Calu3 (cell line): ENCODE measurements at places on chromosomes 6 and 20.
A peak's percentile ranks its signal among the peaks of the same experiment; 100 is the strongest.

DNA sequence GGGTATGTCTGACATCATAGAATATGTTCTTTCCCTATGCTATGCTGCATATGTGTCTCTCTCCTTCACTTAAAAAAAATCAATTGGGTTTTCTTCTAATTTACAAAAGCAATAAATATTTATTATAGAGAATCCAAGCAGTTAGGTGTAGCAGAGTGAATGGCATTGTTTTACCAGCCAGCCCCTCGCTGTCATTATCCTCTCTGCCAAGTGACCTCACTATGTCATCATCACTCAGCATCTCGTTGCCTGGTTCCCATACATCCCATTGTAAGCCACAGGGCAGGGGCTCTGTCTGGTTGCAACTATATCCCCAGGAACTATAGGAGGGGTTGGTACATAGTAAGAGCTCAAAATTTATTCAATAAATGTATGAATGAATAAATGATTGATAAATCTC lies 31.3 kb downstream of the KIAA0319 start:
- DNase-seq = no peak

DNA sequence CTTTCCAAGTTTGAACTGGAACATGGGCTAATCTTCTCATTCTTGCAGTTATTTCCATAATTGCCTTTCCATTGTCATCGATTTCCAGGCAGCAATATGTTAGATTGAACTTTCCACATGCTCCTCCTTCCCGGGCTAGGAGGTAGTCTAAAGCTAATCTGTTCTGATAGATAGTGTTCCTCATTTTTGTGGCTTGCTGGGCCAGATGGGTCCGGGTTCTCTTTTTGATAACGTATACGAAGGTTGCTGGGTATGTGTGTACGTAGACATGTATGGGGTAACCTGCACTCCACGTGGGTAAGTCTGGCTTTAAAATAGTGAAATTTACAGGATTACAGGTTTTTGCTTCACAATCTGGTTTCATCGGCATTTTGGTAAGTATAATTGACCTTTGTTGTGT lies 14.0 kb upstream of the GMPR start:
- no peak for DNase-seq

GRCh38 chr6:130069485-130069884 lies 51.1 kb downstream of the L3MBTL3 start:
- no peak for DNase-seq

DNA sequence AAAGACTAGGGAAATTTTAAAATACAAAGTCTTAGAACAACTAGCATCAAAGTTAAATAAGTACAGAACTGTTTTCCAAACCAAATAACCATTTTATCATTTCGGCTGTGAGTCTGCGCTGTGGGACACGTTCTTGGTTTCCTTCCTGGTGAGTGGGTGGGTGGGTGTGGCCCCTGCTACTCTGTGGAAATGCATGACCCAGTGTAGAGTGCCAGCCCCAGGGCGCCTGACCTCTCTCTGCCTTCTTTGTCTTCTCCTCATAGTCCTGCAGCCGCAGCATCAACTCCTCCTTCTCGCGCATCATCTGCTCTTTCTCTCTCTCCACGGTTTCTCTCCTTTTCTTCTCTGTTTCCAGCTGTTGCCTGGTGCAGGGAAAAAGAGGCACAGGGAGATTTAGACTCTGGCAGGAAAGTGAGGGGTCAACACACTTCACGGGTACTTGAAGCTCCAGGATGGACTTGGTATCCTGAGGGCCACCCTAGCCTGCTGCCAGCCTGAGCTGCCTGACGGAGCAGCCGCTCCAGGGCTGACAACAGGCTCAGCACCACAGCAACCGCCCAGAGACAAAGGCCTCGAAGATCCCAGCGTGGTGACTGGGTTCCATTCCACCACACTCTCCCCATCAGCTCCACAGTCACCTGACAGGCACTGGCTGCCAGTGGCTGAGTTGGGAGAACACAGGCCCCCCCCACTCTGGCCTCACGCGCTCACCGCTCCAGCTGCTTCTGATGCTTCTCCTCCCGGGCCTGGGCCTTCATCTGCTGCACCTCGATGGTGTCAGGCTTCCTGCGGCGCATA lies 48.4 kb downstream of the EZR start:
- DNase-seq = no peak

DNA sequence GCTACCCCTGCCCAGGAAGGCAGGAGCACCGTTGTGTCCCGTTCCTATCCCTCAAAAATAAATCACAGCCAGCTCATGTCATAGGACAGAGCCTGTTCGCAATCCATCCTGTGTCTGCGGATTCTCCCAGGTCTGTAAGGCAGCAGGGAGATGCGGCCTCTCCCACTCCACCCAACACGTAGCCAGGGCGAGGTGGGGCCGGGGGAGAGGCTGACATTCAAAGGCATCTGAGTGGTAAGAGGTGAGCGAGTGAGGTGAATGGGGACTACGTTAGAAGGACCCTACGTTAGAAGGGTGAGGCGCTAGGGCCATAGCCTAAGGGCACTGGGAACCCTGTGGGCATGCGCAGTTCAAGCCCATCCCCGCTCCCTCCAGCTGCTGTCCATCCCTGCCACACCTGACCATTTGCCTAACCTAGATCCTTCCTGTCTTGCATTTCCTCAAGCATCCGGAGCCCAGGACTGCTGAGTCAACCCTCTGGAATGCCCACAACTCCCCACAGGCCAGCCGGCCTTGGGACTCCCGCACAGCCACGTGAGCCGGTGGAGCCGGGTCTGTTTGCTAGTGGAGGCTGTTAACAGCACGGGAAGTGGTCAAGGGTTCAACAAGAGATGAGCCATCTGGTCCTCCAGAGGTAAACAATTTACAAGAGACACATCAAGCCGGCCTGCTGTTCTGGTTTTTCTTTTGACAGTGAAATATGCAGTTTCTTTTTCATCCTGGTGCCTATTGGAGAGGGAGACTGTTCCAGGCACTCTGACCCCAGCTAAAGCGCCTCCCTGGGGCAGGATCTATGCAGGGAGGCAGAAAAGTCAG lies 45.9 kb downstream of the RIPOR3 start:
- DNase-seq = peak; percentile 98

GRCh38 chr6:175680-176079 lies 116.6 kb upstream of the DUSP22 start:
- DNase-seq = no peak

DNA sequence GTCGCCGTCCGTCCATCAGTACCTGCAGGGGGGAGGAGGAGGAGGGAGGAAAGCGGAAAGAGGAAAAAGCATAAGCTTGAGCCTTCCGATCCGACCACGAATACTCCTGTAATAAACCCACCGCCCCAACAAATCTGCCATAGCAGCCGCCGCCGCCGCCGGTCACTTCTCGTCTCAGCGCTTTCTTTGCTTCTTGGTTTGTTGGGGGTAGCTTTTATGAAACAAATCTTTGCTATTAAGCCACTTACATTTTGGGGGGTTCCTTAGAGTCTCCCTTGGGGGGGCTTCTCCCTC lies 277 bp downstream of the ADGRB3 start:
- no peak for DNase-seq

DNA sequence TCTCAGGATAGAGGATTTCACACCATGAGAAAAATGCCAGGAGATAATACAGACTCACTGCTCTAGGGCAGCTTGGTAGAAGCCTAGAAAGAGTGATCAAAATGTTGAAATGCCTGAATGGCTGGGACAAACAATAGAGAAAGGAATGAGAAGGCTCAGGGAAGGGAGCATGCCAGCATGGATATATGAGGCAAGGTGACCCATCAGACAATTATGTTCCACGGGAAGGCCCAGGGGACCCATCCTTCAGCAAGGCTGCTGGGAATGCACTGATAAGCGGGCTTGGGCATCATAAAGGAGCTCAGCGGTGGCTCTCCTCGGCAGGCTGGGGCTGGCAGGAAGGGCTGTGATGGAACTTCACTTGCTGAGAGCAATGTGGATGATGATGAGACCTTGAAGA lies 12.2 kb downstream of the HEBP2 start:
- no peak for DNase-seq

DNA sequence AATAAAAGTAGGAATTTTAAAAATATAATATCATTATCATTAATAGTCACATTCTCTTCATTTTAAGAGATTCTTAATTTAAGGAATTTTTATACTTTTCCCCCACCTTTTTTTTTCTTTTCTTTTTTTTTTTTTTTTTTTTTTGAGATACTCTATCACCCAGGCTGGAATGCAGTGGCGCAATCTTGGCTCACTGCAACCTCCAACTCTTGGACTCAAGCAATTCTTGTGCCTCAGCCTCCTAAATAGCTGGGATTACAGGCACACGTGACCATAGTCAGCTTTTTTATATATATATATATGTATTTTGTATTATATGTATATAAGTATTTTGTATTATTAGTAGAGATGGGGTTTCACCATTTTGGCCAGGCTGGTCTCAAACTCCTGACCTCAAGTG lies 457.7 kb downstream of the CDKAL1 start:
- DNase-seq = no peak

- peak; percentile 34 for DNase-seq
These were observed 48.0 kb downstream of the MAPK14 start for GRCh38 chr6:36075656-36076055.

- DNase-seq = no peak
These were observed 60.5 kb upstream of the ANKEF1 start for GRCh38 chr20:9974324-9974723.

DNA sequence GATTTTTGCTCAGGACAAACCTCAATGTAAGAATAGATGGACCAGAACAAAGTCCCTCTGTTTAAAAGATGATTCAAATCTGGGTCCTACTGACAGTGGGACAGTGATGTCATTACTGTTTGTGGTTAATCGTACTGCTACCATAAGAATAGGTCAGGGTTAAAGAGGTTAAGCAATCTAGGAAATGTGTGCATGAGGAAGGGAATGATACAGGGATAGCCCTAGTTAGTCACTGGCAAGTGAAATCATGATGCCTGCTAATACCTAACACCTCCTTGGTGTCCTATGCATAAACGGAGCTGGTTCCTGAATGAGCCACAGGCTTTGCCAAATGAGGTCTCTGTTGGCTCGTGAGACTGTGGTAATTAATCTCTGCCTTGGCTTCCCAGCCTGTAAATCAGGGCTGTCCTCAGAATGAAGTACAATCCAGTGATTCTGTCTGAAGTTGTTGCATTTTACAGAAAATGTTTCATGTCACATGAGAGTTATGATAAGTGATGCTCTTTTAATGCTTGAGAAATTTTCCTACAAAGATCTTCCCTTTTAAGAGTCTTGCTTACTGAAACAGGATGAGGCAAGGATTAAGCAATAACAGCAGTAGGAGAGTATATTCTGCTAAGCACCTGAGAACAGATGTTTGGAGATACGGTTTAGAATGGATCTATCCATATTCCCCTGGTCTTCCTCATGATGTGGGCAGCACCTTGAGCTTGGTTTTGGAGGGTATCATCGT lies 3.8 kb downstream of the MEP1A start:
- no peak for DNase-seq

- peak; percentile 77 for DNase-seq
These were observed 28.1 kb downstream of the PDYN start for GRCh38 chr20:1965520-1966351.

DNA sequence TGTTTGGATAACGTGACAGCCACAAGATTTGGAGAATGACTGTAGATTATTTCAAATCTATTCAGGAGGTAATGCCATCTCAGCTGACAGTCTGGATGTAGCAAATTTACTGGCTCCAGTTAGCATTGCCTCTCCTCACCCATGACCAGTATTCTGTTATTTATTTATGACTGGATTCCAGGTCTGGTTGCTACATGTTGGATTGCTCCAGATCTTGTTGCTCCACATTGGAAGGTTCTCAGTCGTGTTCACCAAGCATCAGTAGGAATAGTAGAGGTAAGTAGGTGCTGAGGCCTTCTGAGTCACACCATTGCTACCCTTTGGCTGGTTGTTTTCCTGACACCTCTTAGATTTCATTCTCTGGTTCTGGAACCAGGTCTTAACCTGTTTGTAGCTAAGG lies 69.5 kb upstream of the ELOVL5 start:
- no peak for DNase-seq
